ENCODE measurements at places on chromosomes 1 and 21. TPM values are rescaled to one million over a fixed set of nuclear protein-coding genes. Genes with fewer than 3 reads are reported as not detected.

DNA sequence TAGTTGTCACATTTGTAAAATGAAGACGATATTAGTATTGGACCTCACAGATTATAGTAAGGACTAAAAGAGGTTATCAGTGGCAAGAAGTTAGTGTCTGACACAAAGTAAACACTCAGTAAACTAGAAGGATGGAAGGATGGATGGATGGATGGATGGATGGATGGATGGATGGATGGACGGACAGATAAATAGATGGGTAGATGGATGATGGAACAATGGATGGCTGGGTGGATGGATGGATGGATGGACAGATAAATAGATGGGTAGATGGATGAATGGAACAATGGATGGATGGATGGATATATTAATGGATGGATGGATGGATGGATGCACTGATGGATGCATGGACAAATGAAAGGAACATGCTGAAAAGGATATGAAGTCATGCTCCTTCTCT lies 22.3 kb upstream of the KAZN start:
- DNase-seq, result no peak

- no peak for DNase-seq
These were observed 44.5 kb downstream of the MORN1 start for GRCh38 chr1:2346691-2347408.

DNA sequence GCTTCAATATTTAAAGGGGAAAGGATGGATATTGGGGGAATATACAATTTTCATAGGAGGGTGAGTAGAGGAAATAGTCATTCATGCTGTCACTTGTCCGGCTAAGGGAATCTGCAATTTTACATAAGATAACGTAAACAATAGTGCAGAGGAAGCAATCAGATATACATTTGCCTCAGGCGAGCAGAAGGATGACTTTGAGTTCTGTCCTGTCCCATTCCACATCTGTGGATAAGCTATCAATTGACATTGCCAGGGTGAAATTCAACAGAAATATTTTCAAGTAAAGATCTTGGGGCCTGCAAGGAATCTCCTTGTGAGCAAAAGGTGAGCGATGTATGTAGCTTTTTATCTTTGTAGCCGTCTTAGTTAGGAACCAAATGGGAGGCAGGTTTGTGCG lies 32.6 kb downstream of the EVA1C start:
- no peak for DNase-seq

DNA sequence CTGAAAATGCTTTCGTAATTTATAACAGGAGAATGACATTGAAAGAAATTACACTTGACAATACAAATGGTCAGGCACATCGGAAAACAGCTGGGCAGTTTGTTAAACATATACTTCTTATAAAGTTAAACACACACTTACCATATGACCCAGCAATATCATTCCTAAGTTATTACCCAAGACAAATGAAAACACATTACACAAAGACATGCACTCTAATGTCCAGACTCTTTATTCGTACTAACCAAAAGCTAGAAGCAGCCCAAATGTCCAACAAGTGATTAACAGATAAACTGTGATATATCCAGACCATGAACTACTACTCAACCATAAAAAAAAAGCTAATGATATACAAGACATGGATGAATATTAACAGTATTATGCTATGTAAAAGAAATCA lies 8.5 kb downstream of the AKT3 start:
- DNase-seq, result no peak

DNA sequence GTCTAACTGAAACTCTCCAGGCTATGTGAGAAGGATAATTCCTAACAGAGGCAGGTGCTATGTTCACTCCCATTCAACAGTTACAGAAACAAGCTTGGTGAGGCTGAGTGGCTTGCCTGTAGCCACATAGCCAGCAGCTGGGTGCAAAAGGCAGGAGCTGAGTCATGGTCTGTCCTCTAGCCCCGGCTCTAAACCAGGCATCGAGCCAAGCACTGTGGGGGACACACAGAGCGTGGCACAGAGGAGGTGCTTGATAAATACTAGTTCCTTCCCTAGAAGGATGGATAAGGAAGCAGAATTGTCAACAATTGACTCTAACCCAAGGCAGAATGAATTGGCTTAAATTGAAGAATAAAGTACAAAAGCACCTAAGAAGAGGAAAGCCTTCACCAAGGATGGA lies 10.4 kb upstream of the KCNA2 start:
- no peak for DNase-seq

DNA sequence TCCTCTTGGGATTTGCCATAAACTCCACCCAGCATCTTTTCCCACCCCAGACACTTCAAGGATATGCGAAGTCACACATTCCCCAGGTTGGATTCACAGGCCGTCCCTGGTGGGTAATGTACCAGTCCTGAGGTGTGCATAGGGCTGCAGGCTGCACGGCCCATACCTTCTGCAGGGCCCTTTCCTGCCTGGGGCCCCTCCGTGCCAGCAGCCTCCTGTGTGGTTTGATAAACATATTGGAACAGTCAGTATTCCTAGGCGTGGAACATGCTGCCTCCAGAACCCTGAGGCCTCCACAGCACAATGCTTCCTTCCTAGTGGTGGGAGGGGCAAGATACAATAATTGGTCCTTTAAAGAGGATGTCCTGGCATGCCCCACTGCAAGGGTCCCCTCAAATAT lies 26.6 kb downstream of the IL10RB start:
- DNase-seq, result no peak

DNA sequence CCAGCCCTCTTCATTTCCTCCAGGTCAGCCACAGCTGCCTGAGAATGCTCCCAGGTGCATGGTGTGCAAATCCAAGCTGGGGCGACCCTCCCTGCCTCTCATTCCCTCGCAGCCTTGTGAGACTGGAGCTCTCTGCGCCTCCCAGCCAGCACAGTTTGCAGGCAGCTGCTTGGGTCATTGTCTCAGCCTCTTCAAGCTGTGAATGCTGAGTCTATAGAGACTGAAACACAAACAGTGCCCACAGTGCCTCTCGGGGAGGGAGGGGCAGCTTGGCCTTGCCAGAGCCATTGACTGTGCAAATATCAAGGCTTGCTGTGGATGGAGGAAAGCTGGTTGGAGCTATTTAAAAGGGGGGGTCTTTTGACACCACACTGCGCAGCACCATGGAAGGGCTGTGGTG lies 10.6 kb downstream of the PLXNA2 start:
- DNase-seq, result no peak

DNA sequence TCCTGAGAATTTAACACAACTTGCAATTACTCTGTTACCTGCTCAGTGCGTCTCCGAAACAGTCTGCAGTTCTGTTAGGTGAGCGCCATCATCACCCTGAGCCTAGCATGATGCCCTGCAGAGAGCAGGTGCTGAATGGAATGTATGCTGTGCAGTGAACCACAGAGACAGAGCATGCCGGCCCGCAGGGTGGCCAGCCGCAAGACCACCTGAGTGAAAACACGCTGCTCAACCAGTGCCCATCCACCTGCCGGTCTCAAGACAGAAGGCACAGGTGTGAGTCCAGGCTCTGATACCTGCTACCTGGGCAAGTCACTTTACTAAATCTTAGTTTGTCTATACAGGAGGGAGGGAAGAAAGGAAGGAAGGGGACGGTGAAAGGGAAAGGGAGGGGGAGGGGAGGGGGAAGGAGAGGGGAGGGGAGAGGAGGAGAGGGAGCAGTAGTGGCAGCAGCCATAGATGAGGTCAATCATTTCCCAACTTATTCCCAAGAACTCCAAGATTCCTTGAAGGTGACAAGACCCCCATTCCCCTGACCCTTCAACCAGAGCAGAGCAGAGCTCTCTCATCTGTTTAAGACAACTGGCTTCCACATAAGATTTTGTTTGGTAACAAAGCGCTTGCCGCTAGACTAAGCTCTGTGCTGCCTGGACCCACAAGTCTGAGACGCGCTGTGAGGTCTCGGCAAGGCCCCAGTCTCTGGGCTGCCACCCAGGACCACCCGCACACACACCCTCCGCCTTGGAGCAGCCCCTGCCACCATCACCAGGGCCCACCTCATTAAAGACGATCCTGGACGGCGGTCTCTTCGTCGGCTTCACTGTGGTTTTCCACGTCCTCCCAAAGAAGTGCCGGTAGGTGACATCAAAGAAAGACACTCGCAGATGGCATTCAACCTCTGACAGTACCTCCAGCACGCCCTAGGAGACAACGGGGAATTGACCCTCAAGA lies 14.5 kb downstream of the NPHP4 start:
- no peak for DNase-seq

GRCh38 chr1:187871177-187871845 lies 1042.6 kb downstream of the PLA2G4A start:
- DNase-seq, result no peak

DNA sequence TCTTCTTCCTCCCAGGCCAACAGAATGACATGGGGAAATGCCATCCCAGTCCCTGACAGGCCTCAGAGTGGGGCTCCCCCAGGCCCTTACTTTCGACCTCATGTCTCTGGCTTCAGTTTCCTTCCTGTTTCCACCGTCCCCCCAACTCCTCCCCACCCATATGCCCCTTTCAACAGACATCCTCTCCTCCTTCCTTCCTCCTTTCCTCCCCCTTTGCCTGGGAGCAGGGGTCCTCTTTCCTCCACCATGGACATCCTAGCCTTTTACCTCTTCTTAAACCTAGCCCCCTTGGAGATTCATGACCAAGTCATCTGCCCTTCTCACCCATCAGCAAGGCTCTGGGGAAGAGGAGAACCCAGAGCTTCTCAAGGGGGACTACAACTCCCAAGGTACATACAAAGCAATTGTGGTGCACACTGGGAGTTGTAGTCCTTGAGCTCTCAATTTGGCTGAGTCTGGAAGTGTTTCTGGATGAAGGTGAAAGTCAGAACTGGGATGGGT lies 4.0 kb downstream of the ZBTB7B start:
- DNase-seq, result no peak

RNF220 gene
- total RNA-seq, result 127 TPM

NBPF4 gene
- total RNA-seq, result not detected

BCL2L15 gene
- total RNA-seq, result 0.11 TPM

Data from H1 (cell line).